Neuronal stem cell (in vitro differentiated cells): ENCODE measurements at places on chromosomes 2 and 18.

- peak; percentile 61 for DNase-seq
These were observed 285.6 kb downstream of the AGAP1 start for GRCh38 chr2:235779444-235779896.

DNA sequence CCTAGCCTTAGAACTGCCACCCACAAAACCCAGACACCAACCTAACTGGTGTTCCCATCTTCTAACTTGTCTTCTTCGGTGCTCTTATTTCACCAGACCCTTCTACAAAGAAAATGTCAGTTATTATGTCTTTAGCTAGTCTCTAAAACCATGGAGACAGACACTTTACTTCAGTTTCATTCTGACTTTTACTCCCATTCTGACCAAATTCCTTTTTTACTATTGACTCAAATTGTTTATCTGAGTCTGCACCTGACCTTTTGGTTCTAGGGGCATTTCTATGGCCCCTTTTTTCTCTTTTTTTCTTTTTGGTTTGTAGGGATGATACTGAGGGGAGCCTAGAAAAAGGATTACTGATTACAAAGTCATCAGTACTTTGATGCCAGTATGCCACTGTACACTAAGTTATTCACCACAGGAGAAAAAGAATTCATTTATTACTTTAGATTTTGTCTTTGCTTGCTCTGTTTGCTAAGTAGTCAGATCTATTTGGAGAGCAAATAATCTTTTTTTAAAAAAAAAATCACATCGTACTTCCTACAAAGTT lies 6.8 kb upstream of the SLC1A4 start:
- no peak for DNase-seq

DNA sequence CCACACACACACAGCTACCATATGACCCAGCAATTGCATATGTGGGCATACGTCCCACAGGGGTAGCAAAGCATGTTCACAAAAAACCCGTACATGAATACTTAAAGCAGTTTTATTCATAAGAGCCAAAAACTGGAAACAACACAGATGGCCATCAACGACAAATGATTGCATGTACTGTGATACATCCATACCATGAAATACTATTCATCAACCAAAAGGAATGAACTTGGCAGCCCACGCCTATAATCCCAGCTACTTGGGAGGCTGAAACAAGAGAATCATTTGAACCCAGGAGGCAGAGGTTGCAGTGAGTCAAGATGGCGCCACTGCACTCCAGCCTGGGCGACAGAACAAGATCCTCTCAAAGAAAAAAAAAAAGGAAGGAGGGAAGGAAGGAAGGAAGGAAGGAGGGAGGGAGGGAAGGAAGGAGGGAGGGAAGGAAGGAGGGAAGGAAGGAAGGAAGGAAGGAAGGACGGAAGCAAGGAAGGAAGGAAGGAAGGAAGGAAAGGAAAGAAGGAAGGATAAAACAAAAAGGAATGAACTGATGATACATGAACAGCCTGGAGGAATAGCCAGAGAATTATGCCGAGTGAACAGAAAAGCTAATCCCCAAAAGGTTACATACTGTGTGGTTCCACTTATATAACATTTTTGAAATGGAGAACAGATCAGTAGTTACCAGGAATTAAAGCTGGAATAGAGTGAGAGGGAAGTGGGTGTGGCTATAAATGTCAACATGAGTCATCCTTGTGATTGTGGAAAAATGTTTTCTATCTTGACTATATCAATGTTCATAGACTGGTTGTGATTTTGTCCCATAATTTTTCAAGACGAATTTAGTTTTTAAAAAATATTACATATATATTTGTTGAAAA lies 19.6 kb upstream of the YPEL5 start:
- no peak for DNase-seq

- DNase-seq: no peak
These were observed 118.2 kb downstream of the SPTBN1 start for GRCh38 chr2:54574107-54574859.

DNA sequence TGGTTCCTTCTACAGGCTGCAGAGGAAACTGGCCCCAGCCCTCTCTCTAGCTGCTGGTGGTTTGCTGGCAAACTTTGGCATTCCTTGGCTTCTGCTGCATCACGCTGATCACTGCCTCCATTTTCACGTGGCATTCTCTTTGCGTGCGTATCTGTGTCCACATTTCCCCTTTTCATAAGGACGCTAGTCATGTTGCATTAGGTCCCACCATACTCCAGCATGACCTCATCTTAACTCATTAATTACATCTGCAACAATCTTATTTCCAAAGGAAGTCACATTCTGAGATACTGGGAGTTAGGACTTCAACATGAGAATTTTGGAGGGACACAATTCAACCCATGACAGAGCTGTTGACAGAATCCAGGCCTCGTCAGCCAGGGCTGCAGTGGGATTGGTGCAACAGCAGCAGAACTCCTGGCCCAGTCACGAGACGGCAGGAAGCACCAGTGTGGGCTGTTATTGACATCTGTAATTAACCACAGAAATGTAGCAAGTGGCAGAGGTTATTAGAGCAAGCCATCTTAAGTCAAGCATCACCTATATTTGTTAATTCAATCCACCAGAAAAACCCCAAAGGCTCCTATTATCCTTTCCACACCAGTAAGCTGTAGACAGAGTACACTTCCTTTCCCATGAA lies 132.4 kb downstream of the TMEM163 start:
- DNase-seq: no peak

DNA sequence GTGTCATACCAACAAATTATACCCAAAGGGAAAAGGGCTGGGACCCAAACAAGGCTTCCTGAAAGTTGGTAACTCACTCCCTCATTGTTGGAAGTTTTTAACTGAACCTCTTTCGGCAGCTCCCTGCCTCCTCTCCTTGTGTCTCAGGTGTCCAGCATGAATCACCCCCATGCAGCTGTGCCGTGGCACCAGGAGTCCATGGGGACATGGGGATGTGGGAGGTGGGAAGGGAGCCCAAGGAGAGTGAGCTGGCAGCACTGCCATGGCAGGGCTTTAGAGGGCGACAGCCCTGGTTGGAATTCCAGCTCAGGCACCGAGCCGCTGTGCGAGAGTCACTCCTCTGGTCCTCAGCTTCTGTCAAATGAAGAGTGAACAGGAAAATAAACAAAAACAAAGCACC lies 12.5 kb upstream of the GYPC start:
- no peak for DNase-seq

GRCh38 chr18:78169174-78169864 lies 810.3 kb upstream of the SALL3 start:
- no peak for DNase-seq

DNA sequence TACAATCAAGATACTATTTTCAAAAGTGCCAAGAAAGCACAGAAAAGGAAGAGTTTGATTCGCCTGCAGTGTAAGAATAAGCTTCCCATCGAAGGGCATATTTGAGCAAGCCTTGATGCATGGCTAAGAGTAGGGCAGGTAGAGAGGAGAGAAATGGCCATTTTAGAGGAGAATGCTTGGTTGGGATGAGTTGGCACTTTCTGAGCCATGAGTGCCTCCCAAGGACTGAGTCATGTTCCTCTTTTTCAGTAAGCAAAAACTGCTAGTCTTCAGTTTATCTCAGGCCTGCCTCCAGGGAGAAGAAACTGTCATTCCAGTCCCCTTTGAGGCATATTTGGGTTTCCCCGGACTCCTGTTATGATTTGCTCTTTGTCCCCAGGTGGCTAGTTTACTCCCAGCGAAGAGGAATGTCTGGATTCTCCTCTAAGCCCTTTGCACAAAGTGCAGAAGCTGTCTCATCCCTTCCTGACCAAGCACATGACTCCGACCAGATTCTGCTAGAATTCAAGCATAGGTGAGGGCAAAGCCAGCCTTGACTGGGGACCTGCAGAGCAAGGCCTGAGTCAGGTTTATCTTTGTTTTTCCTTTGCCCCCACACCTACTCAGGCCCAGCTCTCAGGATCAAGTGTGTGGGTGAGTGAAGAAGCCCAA lies 115.2 kb downstream of the TTC32 start:
- DNase-seq: no peak

- DNase-seq: no peak
These were observed 159.9 kb downstream of the DYM start for GRCh38 chr18:49300538-49300937.

- DNase-seq: peak; percentile 98
These were observed at the start of gene CENPA for GRCh38 chr2:26785431-26786206. TSS of gene CENPA (plus strand) at chr2:26786056. CDS start at chr2:26786197, 141 bp downstream.

DNA sequence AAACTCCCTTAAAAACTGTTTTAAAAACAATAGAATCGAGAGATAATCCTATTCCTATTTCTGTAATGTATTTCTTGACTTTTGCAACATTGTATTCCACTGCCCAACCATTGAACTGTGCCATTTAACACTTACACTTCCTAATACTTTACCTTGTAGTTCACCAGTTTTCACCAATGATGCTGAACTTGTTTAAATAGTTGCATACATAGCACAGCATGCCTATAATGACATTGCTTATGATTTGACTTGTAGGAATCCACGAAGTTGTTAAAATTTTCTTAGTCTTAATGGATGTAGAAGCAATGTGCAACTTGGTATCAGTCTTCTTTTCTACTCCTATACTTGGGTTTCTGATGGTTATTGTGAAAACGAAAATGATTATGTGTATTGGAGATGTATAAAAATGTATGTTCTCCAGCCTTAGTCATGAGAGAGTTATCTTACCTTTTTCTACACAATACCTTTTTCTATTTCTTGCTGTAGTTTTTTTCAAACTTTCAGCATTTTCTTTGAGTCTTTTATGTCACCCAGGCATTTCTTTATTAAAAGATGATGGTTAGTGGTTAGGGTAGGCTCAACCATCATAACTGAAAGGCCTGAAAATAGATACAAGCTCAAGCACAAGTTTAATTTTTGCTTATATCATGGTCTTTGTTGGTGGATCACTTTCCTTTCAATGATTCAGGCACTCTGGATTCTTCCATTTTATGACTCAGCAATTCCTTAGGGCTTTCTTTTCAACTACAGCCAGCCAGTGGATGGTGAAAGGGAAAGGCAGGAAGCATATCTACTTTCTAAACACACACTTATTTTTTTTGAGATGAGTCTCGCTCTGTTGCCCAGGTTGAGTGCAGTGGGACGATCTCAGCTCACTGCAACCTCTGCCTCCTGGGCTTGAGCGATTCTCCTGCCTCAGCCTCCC lies 9.4 kb downstream of the GPD2 start:
- no peak for DNase-seq

DNA sequence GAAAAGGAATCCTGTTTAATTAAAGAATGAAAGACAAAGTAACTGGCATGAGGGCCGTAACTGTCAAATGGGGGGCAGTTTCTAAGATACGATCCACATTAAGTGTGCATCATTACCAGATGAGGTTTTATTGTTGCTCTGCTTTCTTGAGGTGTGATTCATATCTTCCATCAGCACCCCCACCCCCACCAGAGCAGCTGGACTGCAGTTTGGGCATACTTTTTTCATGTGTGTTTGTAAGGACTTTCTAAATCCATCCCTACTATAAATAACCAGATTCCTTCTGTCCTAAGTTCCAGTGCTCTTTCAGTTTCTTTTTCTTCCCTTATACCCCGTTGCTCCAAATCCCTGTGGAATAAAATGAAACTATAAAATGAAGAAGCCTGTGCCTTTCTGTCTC lies 142.1 kb downstream of the CDCA7 start:
- no peak for DNase-seq

DNA sequence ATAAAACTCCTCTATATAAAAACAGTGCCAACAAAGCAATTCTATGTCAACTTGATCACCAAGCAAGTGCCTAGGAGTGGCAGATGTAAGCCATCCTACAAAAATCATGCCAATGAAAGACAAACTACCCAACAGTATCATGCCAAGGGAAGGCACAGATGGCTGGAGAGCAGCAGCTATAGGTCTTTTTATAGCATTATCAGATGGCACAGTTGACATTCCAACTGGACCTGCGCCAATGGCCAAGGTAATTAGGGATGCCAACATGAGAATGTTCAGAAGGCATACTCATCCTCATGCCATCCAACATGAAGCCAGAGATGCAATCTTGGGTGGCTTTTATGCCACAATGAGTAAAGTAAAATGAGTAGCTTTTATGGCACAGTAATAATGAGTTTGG lies 237.3 kb downstream of the OTX1 start:
- DNase-seq: no peak

- DNase-seq: no peak
These were observed 843.4 kb downstream of the TMEM182 start for GRCh38 chr2:103605071-103605780.

- DNase-seq: no peak
These were observed 52.4 kb downstream of the SLC66A2 start for GRCh38 chr18:79898952-79899608.

DNA sequence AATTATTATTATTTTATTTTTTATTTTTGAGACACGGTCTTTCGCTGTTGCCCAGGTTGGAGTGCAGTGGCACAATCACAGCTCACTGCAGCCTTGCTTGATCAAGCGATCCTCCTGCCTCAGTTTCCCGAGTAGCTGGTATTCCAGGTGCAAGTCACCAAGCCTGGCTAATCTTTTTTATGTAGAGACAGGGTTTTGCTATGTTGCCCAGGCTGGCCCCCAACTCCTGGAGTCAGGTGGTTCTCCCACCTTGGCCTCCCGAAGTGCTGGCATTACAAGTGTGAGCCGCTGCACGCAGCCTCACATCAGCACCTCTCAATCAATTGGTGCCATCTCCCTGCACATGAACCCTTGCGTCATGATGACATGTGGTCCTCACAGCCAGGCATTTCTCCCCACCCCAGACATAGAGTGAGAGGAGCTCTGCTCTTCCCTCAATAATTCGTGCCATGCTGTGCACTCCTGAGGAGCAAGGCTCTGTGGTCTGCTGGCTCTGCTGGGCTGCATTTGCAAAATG lies 5.9 kb downstream of the INPP5D start:
- DNase-seq: no peak
